ENCODE measurements at places on chromosomes 6 and 20.

GRCh38 chr6:23088761-23089160, 519.4 kb downstream of the HDGFL1 start:
- DNase-seq = no peak

- peak; percentile 3 for DNase-seq
Observed at GRCh38 chr6:20402342-20403069, 827 bp downstream of the E2F3 start.

- no peak for DNase-seq
Observed at GRCh38 chr6:122130026-122130348, 269.5 kb upstream of the HSF2 start.

GRCh38 chr6:116419069-116419786, 41.9 kb upstream of the CALHM6 start:
- DNase-seq = no peak

DNA sequence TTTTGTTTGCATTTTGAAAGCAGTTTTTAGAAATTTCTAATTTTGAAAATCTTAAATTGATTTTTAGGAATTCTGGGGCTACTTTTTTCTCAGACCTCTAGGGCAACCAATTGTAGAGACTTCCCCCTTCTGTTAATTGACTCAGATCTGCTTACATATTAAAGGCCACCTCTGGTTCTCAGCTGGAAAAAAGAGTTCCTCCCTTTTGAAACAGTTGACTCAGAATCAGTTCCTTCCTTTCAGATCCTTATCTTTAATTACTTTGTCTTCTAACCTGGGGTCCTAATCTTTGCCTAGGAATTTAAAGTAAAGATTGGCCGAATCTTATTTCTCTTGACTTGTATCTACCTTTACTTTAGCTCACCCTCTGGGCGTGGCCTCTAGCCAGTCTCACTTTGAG, 146.8 kb downstream of the LAMA2 start:
- DNase-seq = no peak

DNA sequence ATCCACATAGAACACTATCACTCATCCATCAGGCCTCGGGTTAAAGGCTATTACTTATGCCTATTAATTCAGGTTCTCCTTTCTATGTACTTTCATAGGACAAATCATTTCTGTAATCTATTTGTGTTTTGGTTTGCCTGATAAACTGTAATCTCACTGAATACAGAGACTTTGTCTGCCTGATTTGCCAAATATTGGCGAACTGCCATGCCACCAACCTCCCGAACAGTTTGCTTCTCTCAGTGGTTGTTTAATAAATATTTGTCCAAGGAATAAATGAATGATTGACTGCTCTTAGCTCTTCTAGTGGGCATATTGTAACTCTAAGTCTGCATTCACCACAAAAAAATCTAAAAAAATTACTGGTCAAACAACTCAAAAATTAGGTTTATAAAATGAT, 170.1 kb upstream of the ZFP64 start:
- DNase-seq = no peak

GRCh38 chr6:25961619-25962148, 918 bp upstream of the TRIM38 start:
- DNase-seq = no peak

Measured in stimulated activated CD4-positive, alpha-beta T cell treated with anti-CD3 and anti-CD28 coated beads, Interleukin-15, amount 100 ng/mL, for 1 hour (primary cell).